ENCODE measurements at places on chromosomes 12 and 14. TPM values are rescaled to one million over a fixed set of nuclear protein-coding genes. Genes with fewer than 3 reads are reported as not detected.

- peak; percentile 69 for DNase-seq
Observed at GRCh38 chr12:111438481-111438880, 32.8 kb downstream of the SH2B3 start.

GRCh38 chr12:67434671-67435370 is 165.7 kb downstream of the CAND1 start:
- DNase-seq = peak; percentile 95

GRCh38 chr14:38389681-38390080 is 133.8 kb upstream of the CLEC14A start:
- no peak for DNase-seq

The TMEM106C gene
- 314 TPM for total RNA-seq

GRCh38 chr12:25052196-25052913 is 103.5 kb upstream of the BCAT1 start:
- DNase-seq = no peak

- peak; percentile 64 for DNase-seq
Observed at GRCh38 chr14:59126714-59127436, 61.6 kb upstream of the DAAM1 start.

DNA sequence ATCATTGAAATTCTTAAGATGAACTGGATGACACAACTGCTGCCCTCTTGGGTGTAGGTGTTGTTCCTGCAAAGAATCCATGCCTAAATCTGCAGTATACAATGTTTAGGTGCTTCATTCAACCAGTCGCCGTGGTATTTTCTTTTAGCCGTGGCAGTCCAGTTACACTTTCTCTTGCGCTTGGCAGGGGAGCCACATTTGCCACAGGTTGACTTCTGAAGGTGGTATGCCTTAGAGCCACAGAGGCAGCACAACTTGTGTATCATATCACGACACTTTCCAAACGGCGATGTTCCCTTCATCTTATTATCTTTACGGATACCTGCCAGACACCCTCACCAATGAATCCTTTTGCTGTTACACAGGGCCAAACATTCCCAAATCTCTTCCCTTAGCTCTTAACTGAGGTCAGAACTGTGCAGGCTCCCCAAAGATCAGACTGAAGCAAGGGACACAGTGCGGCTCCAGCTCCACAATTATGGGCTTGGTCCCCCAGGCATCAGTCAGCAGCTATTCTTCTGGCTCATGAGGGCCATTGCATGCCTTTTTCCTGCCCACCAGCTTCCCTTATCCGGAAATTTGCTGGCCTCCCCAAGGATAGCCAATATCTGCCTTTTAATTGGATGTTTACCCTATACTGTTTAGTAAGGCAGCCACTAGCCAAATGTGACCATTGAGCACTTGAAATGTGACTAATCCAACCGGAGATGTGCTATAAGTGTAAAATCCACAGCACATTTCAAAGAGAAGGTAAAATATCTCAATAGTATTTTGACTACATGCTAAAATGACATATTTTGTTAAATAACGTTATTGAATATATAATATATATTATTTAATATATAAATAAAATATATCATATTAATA is 50.7 kb downstream of the SENP1 start:
- DNase-seq = no peak

- DNase-seq = no peak
Observed at GRCh38 chr12:21613931-21614330, 9.3 kb upstream of the GYS2 start.

DNA sequence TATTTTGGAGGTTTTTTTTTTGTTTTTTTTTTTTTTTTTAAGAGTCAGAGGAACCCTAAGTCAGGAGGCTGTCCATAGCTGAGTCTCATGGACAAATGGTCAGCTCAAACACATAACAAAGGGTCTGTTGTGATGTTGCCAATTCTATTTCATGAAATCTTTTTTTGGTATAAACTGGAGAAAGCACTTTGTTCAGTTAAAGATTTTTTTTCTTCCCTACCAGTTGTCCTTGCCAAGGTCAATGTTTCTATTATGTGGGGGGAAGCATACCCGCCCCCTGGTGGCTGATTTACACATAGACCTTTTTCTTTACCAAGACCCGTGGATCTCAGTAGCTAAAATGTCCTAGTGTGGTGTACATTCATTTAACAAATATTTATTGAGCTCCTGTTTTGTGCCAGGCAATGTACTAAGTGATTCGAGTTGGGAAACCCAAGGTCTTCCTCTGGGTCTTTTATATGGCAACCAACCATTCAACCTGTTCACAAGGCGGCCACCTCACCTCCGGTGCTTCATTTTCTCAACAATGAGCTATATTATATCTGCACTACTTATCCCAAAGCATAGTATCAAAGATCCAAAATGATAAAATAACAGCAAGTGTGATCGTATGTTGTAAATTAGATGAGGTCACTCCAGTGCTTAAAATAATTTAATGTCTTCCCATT is 214.5 kb downstream of the PAH start:
- peak; percentile 5 for DNase-seq

DNA sequence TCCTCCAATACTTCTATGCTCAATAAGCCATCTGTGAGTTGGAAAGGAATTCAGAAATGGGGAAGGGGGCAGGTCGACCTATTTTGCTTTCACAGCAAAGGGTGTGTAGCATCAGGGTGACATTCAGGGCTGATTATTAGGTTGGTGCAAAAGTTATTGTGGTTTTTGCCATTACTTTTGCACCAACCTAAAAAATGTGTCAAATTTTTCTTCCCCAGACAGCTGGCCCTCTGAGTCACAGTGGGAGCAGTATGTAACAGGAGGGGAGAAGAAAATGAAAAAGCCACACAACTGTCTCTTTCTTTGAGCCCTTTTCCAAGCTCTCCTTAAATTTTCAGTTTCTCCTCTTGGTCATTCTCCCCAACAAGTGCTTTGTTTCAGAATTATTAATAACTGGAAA is 47.1 kb upstream of the GZMB start:
- DNase-seq = no peak

- peak; percentile 93 for DNase-seq
Observed at GRCh38 chr12:103841690-103842584, 903 bp upstream of the NT5DC3 start.

The C12orf56 gene
- total RNA-seq = not detected

GRCh38 chr12:50824914-50825313 is 17.8 kb upstream of the TMPRSS12 start:
- DNase-seq = no peak

GRCh38 chr12:119363037-119363436 is 28.5 kb downstream of the CCDC60 start:
- no peak for DNase-seq

The GYS2 gene
- not detected for total RNA-seq

GRCh38 chr12:123078531-123079155 is 72.2 kb downstream of the PITPNM2 start:
- DNase-seq = no peak

The MAP1LC3B2 gene
- 0.41 TPM for total RNA-seq

DNA sequence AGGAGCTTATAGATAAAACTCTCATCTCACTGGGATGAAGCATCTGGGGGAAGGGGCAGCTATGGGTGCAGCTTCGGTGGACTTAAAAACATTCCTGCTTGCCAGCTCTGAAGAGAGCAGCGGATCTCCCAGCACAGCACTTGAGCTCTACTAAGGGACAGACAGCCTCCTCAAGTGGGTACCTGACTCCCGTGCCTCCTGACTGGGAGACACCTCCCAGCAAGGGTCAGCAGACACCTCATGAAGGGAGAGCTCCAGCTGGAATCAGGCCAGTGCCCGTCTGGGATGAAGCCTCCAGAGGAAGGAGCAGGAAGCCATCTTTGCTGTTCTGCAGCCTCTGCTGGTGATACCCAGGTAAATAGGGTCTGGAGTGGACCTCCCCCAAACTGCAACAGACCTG is 345.2 kb upstream of the SYT1 start:
- no peak for DNase-seq

The KRT6A gene
- not detected for total RNA-seq

The HOXC9 gene
- total RNA-seq = 5.6 TPM
